ENCODE measurements at places on chromosomes 16 and 17.

GRCh38 chr17:76152591-76152990, 11.5 kb upstream of the FOXJ1 start:
- DNase-seq: no peak

DNA sequence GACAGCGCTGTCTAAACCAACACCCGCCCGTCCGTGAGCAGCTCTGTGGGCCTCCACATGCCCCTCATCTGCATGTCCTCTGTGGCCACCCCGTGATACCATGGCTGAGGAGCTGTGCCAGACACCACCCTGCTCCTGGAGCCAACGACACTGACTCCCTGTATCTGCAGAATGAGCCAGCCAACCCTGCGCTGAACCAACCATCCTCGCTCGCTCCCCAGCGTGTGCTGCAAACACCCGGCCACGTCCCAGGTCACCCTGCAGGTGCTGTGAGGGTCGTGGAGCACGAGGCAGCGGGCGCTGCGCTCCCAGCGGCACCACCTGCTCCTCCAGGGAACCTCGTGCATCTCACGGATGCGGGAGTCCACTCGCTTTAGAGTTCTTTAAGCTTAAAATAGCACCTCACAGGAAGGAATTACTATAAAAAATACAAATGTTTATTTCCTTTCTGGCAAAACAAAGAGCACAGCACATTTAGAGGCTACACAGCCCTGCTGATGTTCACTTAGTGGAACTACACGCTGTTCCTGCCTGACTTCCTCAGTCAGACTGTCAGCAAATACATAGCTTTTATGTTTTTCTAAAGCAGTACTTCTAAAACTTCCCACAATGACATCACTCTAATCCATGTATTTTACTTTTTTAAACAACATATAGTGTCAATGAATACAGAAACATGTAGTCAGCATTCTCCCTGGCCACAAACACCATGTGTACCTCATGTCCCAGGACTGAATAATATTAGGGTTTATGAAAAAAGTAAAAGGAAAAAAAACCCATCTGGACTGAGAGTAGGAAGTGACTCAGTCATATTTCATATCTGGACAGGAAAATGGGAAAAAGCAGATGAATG, 43.5 kb downstream of the MAP1LC3B start:
- DNase-seq: no peak

GRCh38 chr16:17224879-17225281, 245.9 kb downstream of the XYLT1 start:
- DNase-seq: no peak

DNA sequence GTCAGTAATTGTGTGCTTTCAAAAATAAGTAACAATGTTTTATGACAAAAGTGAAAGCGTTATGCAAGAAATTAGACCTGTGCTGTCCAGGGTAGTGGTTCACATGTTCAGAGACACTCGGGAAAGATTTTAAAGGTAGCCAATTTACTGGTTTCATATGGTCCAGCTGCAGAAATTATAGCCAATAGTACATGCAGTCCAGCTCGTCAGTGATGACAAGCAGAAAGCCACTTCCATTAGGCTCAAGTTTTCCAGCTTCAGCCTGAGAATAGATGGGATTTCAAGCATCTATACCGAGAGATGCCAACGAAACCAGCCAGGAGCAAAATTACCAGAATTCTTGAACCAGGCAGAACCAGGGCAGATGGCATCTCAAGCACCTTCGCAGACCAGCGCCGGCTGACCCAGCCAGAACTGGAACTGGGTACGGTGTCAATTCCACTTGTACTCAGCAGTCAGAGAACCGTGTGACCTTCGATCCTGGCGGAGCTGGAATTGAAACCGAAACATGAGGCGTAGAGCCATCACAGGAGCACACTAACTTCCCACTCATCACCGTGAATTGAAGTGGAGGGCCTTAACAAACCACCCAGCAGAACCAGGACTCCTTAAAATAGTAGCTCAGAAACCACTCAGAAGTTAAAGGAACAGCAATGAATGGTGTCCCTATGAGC, 207.9 kb upstream of the HSBP1 start:
- DNase-seq: no peak

DNA sequence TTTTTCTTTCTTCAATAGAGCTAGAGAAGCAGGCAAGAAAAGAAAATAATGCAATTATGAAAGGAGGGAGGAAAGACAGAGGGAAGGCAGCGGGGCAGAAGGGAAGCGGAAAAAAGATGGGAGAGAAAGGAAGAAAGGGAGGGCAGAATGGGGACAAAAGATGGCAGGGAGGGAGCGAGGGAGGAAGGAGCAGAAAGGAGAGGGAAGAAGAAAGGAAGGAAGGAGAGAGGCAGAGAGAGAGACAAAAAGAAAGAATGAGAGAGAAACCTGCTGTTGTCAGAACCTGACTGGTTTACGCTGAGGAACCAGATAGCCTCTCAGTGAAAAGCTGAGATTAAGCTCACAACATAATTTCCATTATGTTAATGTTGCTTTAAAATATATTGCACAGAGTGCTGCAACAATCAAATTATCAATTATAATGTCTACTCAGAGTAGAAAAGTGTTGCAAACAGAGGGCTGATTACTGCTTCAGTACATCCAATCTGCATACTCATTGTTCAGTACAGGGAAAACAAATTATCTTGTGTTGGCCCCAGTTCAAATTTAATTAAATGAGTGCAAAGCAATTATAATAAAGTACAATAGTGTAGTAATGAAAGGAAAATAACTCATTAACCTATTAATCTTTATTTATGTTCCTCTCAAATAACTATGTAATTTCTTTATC, 32.0 kb upstream of the TOX3 start:
- no peak for DNase-seq

DNA sequence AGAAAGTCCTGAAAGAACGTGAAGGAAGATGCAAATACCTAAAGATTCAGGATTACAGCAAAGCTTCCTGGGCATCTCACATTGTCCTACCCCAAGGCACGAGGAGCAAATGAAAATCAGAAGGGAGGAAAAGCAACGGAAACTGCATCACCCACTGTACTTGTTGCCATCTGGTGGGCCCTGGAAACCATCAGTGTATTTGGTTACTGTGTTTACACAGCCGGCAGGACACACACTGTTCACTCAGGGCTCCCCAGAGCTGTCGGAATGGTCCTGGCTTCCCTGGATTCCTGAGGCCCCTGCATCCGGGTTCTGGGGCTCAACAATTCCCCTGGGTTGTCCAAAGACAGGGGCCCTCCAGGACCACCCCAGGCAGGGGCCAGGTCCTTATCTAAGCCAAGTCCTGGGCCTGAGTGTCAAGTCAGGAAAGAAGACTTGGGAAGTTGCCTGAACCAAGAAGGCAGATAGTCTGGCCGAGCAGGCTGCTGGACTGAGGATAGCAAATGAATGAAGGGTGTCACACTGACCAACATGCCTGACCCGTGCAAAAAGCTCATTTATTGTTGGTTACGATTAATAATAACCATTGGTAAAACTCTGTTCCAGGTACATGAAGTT, 52.8 kb downstream of the SOX9 start:
- DNase-seq: no peak

DNA sequence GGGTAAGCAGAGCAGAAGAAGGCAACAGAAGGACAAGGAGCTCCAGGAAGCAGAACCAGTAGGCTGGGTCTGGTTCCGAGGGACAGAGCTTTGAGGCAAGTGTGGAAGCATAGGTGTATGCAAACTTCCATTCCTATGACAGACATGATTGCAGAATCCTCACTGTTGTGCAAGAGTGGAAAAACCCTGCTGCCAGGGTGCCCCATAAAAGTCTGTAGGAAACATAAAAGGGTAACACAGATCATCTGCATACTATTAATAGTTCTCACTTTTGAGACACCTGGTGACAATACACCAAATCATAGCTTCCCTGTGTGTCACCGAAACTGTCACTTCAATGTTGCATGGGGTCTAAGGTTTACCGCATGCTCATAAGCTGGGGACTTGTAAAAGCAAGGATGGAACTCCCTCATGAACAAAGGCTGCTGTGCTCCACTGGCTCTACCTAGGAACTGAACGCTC, 39.7 kb downstream of the ARHGAP17 start:
- no peak for DNase-seq

- DNase-seq: no peak
These were observed 7.2 kb downstream of the MPO start for GRCh38 chr17:58273453-58274104.

- no peak for DNase-seq
These were observed 127.5 kb downstream of the MRTFB start for GRCh38 chr16:14198572-14198971.

GRCh38 chr17:71959154-71959553, 161.7 kb upstream of the SOX9 start:
- no peak for DNase-seq

DNA sequence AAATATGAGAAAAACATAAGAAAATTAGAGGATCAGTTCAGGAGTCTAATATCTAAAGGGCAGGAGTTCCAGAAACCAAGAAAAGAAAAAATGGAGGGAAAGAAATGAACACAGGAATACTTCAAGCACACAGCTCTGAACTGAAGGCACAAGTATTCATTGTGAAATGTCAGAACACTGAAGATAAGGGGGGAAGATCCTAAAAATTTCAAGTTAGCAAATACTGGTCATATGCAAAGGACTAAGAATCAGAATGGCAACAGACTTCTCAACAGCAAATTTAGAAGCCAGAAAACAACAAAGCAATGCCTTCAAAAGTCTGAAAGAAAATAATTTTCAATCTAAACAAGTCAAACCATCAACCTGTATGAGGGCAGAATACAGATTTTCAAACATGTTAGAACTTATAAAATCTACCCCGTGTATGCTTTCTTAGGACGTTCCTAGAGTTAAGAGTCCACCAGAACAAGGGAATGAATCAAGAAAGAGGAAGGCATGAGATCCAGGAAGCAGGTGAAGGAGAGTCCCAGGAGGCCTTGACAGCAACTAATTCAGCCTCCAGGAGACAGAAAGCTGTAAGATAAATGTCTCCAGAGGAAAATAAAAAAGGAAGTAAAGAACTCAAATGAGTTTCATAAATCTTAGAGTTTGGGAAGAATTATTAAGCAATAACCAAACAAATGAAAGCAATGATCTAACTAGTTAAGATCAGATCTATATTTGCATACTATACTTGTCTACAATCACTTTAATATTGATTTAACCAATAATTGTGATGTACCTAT, 2.8 kb downstream of the BRD7 start:
- DNase-seq: no peak

DNA sequence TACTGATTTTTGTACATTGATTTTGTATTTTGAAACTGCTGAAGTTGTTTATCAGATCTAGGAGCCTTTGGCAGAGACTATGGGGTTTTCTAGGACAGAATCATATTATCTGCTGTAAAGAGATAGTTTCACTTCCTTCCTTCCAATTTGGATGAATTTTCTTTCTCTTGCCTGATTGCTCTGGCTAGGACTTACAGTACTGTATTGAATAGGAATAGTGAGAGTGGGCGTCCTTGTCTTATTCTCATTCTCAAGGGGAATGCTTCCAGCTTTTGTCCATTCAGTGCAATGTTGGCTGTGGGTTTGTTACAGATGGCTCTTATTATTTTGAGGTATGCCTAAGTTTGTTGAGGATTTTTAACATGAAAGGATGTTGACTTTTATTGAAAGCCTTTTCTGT, 290.1 kb downstream of the MAP2K4 start:
- no peak for DNase-seq

DNA sequence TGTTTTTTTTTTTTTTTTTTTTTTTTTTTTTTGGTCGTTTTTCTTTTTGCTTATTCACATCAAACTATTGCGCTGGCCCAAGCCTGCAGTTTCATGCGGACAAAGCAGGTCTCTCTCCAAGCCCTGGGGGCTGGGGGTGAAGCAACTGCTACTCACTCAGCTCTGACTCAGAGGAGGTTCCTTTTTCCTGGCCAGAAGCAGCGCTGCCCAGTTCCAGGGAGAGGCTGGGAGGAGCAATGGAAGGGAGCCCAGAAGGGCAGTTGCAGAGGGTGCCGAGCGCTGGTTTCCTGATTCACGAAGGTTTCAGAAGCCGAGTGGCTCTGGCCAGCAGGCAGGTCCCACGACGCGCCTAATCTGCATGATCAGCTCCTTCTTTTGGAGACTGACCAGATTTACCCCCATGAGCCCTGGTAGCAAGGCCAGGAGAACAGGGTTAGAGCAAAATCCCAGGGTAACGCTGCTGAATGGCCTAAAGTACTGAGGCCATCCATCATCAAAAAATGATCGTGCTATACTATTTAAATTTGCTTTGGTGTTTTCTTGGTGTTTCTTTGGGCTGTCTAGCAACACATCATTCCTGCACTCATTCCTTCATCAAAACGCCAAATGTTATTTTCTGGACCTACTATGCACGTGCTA, 144.7 kb upstream of the SOX9 start:
- DNase-seq: no peak

GRCh38 chr17:6019959-6020358, 50.2 kb upstream of the WSCD1 start:
- no peak for DNase-seq

GRCh38 chr17:40633871-40634270, 13.7 kb downstream of the SMARCE1 start:
- DNase-seq: no peak
